ENCODE measurements at places on chromosomes 16 and 17.

GRCh38 chr16:9484881-9485280 is 393.4 kb downstream of the HAPSTR1 start:
- no peak for DNase-seq

DNA sequence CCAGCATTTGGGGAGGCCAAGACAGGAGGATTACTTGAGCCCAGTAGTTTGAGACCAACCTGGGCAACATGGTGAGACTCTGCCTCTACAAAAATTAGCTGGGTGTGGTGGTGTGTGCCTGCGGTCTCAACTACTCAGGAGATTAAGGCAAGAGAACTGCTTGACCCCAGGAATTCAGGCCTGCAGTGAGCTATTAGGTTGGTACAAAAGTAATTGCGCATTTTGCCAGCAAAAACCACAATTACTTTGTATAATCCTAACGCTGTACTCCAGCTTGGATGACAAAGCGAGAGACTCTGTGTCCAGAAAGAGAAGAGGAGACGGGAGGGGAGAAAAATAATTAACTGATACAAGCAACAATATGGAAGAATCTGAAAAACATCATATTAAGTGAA is 32.7 kb downstream of the YWHAE start:
- no peak for DNase-seq

DNA sequence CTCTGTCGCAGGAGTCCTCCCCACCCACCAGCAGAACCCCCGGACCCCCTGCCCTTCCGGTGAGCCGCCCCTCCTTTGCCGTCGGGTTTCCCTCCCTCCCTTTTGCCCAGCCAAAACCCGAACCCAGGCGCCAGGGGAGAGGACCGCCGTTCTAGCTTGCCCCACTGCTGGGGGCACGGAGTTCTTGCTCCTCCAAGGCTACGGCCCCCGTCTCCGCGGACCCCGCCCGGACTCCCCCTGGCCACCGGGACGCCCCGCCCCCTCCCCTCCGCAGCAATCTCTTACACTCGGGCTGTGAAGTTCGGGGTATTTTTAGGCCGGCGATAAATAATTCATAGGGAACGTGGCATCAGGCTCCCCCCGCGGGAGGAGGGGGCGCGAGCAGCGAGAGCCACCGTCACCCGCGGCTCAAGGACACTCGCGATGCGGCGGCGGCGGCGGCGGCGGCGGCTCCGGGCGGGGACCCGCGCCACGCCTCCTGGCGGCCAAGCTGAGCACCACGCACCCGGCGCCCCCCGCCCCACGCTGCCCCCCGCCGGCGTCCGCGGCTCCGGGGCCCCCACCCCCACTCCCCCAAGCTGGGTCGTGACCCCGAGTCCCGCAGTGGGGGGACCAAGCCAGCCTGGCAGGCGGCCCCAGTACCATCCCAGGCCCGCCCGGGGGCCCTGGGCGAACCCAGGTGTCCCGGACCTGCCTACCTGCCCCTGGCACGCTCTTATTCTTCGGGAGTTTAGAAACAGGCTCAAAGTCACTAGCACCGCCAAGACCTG is at the start of gene GRIN2C:
GRIN2C (minus strand) TSS at position 427 of the 770 bp plus-strand sequence. CDS start 4,793 bp downstream, outside the sequence.
- DNase-seq = peak; percentile 23

- no peak for DNase-seq
These were observed 102.6 kb upstream of the CDH11 start for GRCh38 chr16:65224471-65224870.

DNA sequence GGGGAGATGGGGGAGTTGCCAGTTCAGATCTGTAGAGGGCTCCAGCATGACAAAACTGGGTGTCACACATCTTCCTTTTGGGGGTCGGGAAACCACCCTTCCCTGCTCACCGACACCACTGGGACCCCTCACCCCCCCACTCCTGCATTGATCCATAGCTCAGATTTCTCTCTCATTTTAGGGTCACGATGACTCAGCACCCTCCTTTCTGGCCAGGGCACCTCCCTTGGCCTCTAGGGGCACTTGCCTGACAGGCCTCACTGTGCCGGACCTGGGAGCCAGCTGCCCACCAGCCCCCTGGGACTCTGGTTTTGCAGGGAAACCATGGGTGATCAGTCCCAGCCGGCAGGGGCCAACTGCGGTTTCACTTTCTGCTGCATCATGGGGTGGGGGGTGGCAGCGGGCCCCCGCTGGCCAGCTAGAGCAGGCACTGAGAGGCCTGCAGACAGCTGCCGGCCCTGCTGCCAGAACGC is 239.4 kb downstream of the MRTFB start:
- no peak for DNase-seq

DNA sequence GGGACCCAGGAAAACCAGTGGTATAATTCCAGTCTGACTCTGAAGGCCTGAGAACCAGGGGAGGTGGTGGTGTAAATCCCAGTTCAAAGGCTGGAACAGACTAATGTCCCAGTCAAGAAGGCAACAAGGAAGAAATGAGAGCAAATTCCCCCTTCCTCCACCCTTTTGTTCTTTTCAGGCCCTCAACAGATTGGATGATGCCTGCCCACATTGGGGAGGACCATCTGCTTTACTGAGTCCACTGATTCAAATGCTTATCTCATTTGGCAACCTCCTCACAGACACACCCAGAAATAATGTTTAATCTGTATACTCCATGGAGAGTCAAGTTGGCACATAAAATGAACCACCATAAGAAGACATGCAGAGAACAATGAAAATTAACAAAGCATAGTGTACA is 61.9 kb upstream of the CRYM start:
- no peak for DNase-seq

GRCh38 chr17:10198509-10199249 is at the start of gene GAS7:
TSS of gene GAS7 (minus strand) at chr17:10198606.
- no peak for DNase-seq

- DNase-seq = no peak
These were observed 3.7 kb downstream of the KRT24 start for GRCh38 chr17:40699853-40700252.

DNA sequence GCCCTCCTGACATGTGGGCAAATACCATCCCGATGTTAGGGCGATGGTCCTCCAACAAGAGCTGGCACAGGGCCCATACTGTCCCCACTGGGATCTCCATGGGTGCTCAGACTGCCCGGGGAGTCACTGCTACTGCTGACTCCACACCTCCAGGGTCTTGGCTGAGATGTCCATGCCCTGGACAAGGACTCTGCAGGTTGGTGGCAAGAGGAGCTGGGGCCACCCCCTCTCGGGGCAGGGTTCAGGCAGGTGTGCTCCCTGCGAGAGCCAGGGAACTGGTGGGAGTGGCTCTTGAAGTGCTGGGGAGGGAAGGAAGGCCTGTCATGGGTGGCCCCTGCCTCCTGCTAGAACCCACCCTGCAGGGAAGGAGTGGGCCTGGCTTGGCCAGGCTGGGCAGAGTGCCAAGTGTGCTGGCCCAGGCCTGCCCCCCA is 6.4 kb downstream of the CASKIN2 start:
- DNase-seq = peak; percentile 48

- peak; percentile 8 for DNase-seq
These were observed 38.0 kb upstream of the CPHXL start for GRCh38 chr16:75764154-75764768.

- no peak for DNase-seq
These were observed 12.9 kb upstream of the P2RX1 start for GRCh38 chr17:3929181-3929580.

DNA sequence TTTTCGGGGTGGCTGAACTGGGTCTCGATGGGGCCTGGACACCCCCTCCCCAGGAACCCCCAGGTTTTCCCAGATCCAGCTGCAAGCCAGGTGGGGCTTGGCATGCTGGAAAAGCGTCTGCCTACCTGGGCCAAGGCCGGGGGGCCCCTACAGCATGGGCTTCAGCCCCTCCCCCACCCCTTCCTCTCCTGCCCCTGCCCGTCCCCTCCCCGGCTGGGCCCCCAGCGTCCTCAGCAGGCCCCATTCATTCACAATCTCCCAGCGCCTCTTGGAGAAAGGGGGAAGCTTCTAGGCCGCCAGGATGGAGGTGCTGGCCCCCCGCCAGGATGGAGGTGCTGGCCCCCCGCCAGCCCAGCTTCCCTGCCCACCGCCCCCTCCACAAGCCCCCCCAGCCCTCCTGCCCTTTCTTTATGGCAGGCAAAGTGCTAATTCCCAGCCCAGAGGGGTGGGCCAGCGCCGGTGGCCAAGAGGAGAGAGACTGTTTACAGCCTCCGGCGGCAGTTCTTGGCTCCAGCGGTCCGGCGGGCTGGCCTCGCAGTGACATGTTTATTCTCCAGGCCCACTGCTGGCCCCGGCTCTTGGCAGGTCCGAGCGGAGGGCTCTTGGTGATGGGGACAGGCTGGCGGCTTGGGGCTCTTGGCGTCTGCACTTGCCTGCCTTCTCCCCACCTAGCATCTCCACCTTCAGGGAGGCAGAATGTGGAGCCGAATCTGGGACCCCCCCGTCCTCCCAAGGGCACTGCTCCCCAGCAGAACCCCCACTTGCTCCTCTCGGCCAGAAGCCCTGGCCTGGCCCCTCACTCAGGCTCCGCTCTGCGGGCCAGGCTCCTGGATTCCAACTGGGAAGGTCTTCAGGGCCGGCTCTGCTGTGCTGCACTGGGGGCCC is 94.4 kb upstream of the CIBAR2 start:
- DNase-seq = no peak
